ENCODE measurements at places on chromosomes 6 and 20.

- no peak for DNase-seq
These were observed 18.6 kb downstream of the KCNK17 start for GRCh38 chr6:39295611-39296011.

GRCh38 chr6:74780831-74781230 lies 425.0 kb downstream of the COL12A1 start:
- no peak for DNase-seq

- DNase-seq: no peak
These were observed 47.3 kb upstream of the BHLHE23 start for GRCh38 chr20:63054103-63054474.

DNA sequence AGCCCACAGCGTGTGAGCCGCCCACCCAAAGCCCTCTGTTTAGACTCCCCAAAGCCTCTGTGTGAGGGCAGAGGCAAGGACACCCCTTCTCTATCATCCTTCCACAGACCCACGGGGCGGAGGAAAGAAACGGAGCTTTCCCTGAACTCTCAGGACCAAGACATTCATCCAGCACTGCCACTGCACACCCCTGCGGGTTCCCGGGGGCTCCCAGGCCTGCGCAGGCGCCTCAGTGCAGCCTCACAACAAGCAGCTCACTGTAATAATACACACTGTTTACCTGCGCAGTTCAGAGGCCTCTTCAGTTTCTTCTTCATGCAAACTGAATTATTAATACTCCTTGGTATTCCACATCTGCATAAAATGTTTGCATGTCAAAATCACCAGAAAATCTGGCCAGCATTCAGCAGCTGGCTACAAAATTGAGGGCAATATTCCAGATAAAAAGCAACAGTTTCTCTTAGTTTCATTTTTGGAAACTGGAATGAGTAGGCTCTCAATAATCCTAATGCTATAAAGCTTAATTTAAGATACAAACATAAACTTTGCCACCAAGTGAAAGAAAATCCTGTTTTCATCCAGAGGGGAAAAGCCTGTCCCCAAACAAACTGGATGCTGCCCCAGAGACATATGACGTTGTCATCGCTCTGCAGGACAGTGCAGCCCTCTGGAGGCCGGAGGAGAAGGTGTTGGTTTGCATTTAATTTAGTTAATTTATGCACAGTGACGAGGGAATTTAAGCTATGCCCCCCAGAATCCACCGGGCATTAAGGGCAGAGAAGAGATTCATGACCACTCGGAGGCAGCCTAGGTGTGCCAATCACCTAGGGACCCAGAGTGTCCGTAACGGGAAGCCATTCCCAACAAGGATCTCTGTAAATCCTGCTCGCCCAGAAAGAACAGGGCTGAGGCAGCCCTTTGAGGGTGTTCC lies 45.3 kb downstream of the NINL start:
- DNase-seq: no peak

DNA sequence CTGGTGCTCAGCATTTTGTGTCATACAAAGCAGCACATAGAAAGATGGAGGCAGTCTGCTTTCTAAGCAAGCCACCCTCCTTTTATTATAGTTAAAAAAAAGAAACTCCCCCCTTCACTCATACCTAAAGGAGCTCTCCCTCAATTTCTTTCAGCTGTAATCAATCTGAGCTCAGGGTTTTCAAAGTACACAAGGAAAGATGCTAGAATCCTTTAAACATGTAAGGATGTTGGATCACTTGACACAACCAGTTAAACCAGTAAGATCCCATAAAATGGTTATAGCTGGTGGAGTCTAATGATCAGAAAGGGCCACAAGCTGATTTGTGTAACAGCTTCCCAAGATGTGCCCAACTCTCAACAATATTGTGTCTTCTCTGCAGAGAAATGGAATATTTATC lies at the start of gene CALHM4:
Gene CALHM4 (plus strand): TSS at position 301 of the 400 bp plus-strand sequence. CDS start 43 bp downstream, at position 344.
- no peak for DNase-seq

- DNase-seq: no peak
These were observed 55.3 kb upstream of the SOX4 start for GRCh38 chr6:21538186-21538798.

DNA sequence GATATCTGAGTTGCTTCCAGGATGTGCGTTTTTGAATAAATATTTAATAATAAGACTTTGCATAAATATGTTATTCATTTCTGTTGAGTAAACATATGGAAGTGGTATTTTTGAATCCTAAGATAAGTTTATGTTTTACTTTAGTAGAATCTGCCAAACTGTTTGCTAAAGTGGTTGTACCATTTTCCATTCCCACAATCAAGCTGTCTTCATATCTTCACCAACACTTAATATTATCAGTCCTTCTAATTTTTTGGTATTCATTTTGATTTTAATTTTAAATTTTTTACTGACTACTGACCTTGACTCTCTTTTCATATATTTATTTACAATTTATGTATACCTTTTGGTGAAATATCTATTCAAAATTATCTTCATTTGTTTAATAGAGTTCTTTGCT lies 293.9 kb upstream of the PTCHD4 start:
- no peak for DNase-seq

GRCh38 chr20:46631212-46631869 lies 19.9 kb downstream of the SLC13A3 start:
- DNase-seq: no peak

GRCh38 chr6:74557236-74557635 lies 648.6 kb downstream of the COL12A1 start:
- DNase-seq: no peak

DNA sequence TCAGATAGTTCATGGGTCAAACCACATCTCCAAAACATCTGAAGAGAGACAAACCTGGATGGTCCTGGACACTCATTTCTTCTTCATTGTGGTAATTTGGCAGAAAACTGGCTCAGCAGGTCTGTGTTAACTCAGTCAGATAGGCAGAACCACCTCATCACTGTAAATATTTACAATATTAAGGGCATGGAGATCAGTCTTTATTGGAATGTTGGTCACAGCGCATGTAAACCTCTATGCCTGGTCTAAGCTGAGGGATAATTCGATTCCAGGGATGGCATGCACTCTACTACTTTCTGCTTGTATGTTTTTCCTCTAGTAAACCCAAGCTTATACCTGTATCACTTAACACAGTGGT lies 4.0 kb upstream of the TBC1D7 start:
- no peak for DNase-seq

Measured in CMK (cell line).